Muscle of arm (tissue), 14 donors: ENCODE measurements at places on chromosomes 6 and 20. TPM values are rescaled to one million over a fixed set of nuclear protein-coding genes. Genes with fewer than 3 reads are reported as not detected.

The ATP6V1G2 gene
- polyA plus RNA-seq = 6.6 TPM

The PARD6B gene
- 0.62 TPM for polyA plus RNA-seq

The SAMD5 gene
- polyA plus RNA-seq = 11.0 TPM

- DNase-seq = no peak
Observed at GRCh38 chr6:155228546-155229166, 35.2 kb upstream of the CLDN20 start.

DNA sequence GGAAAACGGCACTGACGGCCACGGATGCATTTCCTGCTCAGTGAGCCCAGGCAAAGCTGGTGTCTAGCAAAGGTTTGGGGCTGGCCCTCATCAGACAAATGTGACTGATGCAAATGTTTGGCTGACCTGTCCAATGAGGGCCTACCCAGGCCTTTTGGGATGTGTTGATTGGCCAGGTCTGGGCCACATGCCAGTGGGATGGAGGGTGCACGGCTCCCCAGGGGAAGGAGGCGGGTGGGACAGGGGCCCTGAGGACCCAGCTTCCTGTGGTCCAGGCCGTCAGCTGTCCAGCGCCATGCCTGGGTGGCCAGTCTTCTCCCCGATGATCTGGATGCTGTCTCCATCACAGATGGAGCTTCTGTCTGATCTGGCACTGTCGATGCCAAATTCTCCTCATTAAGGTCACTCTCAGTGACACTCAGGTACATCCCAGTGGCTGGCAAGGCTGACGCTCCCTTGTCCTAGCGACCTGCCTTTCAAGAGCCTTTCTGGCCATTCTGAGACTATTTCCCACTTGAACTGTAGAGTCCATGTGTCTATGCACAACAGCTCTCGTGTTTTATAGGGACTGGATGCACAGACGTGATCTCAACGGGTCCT, 43.0 kb downstream of the NTSR1 start:
- DNase-seq = no peak

DNA sequence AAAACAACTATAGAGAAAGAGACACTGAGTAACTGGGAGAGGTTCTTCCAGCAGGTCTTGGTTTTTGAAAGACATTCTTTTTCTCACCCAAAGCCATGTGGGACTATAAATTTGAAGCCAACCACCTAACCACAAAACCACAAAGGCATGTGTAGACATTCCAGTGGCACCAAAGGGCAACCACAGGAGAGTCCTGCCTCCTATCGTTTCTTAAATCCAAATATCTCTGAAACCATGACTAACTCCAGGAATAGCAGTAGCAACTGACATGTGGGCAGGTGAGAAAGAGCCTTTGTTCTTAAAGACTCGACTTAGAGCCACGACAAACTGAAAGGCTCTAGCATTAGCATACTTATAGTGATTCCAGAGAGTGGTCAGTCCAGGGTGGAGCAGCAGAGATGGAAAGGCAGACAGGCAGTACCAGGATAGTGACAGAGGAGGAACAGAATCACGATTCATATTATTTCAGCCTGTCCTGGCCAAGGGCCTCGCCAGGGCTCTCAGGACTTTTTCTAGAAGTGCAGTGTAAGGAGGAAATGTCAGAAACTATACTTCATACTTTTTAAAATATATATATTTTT, 9.4 kb upstream of the COL9A1 start:
- no peak for DNase-seq

The ERVFRD-1 gene
- polyA plus RNA-seq = 0.16 TPM

GRCh38 chr6:87658516-87658915, 43.5 kb downstream of the AKIRIN2 start:
- no peak for DNase-seq

The AHCY gene
- polyA plus RNA-seq = 206 TPM

The SAMD10 gene
- polyA plus RNA-seq = 3.3 TPM

- DNase-seq = peak; percentile 75
Observed at GRCh38 chr20:54475334-54476168, at the start of gene DOK5. DOK5 (plus strand) TSS chr20:54475593; CDS start chr20:54475947, 354 bp downstream.

DNA sequence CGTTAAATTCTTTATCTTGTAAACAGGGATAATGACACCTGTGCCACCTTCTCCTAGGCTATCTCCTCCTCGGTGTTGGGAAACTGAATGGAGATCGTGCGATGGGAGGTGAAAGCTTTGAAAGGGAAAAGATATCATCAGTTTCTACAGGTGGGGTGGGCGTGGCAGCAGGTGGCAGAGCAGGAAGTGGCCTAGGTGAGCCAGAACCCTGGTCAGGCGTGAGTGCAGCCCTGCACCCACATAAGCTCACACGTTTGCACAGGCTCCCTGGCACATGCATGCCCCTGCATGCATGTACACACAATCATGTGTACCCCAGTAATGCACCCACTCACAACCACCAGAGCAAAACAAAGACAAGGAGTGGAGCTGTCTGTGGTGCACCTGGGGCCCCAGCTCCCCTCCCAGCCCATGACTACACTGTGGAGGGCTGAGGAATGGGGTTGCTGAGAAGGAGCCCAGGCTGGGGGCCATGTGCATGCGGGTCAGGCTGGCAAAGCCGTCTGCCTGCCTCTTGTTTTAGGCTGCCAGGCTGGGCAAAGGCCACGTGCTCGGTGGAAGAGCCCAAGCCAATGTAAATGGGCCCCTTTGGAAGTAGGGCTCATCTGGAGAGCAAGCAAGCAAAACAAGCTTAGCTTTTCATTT, 61.5 kb downstream of the TFAP2C start:
- DNase-seq = no peak

DNA sequence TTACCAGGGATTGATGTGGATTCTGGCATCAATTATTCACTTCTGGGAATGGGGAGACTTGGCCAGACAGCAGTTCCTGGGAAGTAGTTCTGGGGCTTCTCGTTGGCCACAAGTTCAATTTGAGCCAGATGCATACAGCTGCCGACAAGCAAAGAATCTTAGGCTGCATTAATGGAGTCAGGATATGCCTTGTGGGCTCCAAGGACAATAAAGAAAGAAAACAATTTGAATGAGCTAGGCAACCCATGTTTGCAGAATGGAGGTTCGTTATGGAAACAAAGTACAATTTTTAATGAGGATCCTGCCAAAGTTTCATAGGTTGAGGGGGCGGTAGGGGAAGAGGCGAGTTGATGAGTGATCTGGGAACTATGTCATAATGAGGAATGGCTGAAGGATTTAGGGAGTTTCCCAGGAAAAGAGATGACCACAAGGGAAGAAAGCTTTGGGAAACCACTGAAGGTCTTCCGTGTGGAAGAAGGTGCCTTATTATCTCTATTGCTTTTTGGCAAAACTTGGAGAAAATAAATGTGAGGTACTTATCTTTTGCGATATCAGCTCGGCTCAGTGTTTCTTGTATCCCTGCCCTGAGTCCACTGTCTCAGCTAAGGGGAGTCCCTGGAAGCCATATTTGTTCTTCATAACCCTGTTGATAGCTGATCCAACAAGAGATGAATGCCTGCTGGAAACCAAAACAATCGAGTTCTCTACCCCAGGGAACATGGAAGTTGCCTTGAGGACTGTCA, 181.0 kb upstream of the ZNF217 start:
- DNase-seq = peak; percentile 85

GRCh38 chr6:43740961-43741764, 28.8 kb upstream of the VEGFA start:
- no peak for DNase-seq

DNA sequence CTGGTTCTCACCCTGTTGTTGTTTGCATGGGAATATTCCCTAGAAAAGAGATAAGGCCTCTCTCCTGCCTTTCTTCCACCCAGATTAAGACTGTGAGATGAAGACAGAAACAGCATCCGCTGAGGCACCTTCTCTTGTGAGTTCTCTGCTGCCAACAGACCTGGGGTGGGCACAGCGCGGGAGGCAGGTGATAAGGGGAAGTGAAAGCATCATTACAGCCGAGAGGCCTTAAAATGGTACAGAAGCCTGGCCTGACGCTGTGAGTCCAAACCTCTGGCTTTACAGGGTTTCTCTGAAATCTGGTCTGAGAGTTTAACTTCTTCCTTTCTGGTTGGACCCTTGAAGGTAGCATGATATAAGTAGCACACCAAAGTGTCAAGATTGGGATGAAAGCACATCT, 21.0 kb upstream of the IYD start:
- DNase-seq = no peak

- no peak for DNase-seq
Observed at GRCh38 chr20:57386762-57387161, 4.4 kb upstream of the RBM38 start.

DNA sequence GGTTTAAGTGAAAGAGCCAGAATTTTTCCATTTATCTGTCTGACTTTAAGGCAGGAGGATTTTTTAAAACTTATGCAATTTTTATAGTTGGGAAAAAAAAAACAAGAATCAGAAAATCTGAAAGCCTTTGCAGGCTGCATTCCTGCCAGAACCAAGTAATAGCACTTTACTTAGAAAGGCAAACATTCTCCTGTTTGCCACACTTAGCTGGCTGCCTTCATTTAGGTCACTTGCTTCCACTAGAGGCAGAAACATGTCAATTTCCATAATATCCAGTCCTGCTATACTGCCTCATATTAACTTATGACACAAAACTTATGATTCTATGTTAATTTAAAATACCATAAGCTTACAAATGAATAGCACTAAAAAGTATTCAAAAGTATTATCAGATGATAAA, 425.8 kb downstream of the FRK start:
- no peak for DNase-seq

The PCK1 gene
- 0.31 TPM for polyA plus RNA-seq

The TGM3 gene
- 0.48 TPM for polyA plus RNA-seq

- no peak for DNase-seq
Observed at GRCh38 chr6:36963451-36964290, 9.1 kb downstream of the PI16 start.

The C20orf173 gene
- polyA plus RNA-seq = not detected

DNA sequence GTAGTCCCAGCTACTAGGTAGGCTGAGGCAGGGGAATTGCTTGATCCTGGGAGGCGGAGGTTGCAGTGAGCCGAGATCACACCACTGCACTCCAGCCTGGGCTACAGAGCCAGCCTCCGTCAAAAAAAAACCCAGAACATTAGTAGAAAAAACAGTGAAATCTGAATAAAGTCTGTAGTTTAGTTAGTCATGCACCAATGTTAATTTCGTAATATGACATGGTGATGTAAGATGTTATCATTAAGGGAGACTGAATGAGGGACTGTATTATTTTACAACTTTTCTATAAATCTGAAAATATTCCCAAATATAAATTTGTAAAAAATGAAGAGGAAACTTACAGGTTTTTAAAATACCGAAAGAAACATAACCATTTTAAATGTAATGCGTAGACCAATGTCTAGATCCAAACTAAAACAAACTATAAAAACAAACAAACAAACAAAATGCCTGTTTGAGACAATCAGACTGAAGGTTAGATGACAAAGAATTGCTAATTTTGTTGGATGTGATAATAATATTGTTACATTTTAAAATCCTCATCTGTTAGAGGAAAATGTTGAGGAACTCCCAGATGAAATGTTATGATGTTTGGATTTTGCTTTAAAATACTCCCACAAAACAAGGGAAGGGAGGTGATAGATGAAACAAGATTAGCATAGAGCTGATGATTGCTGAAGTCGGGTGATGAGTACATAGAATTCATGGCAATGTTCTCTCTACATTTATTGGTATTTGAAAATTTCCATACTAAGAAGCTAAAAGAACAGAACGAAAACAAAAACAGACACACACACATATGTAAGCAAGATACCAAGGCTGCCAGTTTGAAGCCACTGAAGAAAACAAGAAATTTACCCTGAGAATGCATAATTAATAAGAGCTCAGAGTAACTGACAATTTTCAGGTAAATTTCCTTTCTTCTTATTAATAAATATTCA, 1.8 kb downstream of the GSTA4 start:
- peak; percentile 24 for DNase-seq

- DNase-seq = no peak
Observed at GRCh38 chr6:135438907-135439535, 58.5 kb downstream of the AHI1 start.

- DNase-seq = no peak
Observed at GRCh38 chr6:31525553-31525931, 3.2 kb upstream of the MCCD1 start.

GRCh38 chr6:17820055-17820454, 113.3 kb upstream of the NUP153 start:
- no peak for DNase-seq

The UNC5CL gene
- 5.9 TPM for polyA plus RNA-seq

DNA sequence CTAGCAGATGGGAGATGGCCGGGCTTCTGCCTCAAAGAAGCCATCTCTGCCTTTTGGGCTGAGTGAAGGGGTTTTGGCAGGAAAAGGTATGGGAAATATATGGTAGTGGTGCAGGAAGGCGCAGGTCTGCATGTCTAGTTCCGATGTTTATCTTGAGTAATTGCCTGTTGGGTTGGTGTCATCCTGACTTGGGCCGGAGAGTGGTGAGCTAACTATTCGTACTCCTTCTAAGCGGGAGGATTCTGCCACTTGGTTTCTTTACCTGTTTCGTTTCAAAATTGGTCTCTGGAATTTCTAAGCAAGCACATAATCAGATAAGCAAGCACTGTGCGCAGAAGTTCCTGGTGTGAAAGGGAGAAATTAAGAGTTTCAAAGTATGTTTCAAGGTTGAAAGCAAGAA, 229.6 kb downstream of the SAMD5 start:
- no peak for DNase-seq

GRCh38 chr20:50015636-50015992, 32.8 kb downstream of the SNAI1 start:
- no peak for DNase-seq

DNA sequence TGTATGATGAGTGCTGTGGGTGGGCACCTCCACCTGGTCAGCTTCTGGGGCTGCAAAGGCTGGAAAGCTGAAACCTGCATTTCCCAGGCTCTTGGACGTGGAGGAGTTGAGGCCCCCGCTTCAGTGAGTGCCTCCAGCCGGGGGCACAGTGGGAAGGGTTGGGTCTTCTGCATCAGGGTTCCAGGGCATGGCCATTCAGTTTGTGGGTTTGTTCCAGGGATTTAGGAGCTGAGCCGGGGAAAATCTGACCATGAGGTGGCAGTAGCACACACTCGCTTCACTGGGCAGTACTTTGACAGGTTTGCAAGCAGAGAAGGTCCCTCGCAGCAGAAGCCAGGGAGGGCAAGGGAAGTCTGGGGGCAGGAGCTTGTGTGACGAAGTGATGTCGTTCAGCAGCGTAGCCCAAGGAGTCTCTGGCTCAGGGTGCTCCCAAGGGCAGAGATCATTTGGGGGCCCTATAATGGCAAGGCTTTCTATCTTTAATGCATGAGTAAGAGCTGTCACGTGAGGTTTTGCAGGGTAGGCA, 69.5 kb upstream of the SULF2 start:
- no peak for DNase-seq

DNA sequence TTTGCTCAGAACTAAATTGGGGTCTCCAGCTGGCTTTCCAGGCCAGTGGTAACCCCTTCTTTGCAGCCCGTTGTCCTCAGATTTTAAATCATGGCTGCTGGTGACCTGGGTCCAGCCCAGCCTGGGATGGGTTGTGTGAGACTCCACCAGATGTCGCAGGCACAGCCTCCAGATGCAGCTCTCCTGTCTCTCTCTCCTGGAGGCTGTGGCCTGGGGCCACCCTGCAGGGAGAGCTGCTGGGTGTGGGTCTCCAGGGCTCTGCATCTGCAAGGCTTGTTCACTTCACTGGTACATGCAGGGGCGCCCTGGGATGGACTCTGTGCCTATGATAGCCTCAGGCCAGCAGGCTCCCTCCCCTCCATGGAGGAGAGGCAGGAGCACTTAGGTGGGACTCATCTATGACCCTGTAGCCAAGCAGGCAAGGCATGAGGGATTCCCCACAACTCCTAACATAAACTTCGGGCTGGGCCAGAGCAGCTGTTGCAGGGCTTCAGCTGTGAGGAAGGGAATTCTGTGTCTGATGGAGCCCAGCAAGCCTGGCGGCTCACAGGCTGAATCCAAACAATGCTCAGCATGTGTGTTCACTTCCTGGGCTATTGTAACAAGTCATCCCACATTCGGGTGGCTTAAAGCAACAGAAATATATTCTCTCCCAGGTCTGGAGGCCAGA, 94.7 kb upstream of the NXT1 start:
- DNase-seq = peak; percentile 43

The IRF4 gene
- 0.67 TPM for polyA plus RNA-seq

The GDAP1L1 gene
- not detected for polyA plus RNA-seq

The CST4 gene
- not detected for polyA plus RNA-seq

The UST gene
- polyA plus RNA-seq = 12.5 TPM
